HT1080 (cell line): ENCODE measurements at places on chromosomes 3 and 15. TPM values are rescaled to one million over a fixed set of nuclear protein-coding genes. Genes with fewer than 3 reads are reported as not detected.
A peak's percentile ranks its signal among the peaks of the same experiment; 100 is the strongest.

- DNase-seq: peak; percentile 81
Measured at GRCh38 chr3:126472277-126473006, 3.2 kb downstream of the ZXDC start.

Gene ADCY5
- 0.30 and 1.7 TPM in 2 replicates for total RNA-seq

GRCh38 chr3:58989163-58989562 lies 60.7 kb downstream of the CFAP20DC start:
- DNase-seq: peak; percentile 40

Gene HESX1
- total RNA-seq: 0.20 and 1.3 TPM in 2 replicates

GRCh38 chr3:16382845-16383244 lies 117.8 kb downstream of the OXNAD1 start:
- no peak for DNase-seq

Gene PIF1
- 15.3 and 15.6 TPM in 2 replicates for total RNA-seq

GRCh38 chr15:71815301-71815700 lies 4.9 kb downstream of the NR2E3 start:
- no peak for DNase-seq

DNA sequence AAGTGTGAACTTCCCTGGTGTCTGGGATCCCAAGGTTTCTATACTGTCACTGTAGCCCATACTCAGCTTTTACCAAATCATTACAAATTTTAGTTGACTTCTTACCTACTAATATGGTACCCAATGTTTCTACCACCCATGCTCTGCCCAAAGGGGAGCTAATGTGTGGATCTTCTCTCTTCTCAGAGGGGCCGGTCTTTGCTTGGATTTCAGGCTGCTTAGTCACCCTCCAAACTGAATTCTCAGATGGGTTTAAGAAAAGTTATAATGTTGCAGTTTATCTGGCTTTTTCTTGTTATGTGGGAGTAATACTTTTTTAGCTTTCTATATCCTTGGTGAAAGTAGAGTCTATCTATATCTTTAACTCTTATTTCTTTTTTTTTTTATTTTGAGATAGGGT lies 67.1 kb upstream of the AKAP13 start:
- no peak for DNase-seq

DNA sequence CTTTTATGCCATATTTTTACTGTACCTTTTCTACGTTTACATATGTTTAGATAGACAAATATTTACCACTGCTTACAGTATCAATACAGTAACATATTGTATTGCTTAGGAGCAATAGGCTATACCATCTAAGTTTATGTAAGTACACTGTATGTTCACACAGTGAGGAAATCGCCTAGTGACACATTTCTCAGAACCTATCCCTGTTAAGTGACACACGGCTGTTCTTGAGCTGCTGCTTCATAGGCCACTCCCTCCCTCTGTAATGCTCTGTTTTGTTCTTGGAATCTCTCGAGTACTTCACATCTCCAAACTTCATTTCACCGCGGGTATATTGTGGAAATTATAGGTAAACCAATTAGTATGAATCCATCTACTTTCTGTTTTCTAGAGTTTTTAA lies 13.4 kb upstream of the SELENOT start:
- no peak for DNase-seq
